MG63 (cell line): ENCODE measurements at places on chromosomes 3 and 15.

GRCh38 chr3:78734048-78734637, 1033.7 kb downstream of the ROBO1 start:
- peak; percentile 46 for DNase-seq

- DNase-seq: no peak
Measured at GRCh38 chr3:124256156-124256555, 264.2 kb upstream of the ROPN1 start.

GRCh38 chr3:174125267-174125824, 727.8 kb downstream of the NLGN1 start:
- peak; percentile 9 for DNase-seq

DNA sequence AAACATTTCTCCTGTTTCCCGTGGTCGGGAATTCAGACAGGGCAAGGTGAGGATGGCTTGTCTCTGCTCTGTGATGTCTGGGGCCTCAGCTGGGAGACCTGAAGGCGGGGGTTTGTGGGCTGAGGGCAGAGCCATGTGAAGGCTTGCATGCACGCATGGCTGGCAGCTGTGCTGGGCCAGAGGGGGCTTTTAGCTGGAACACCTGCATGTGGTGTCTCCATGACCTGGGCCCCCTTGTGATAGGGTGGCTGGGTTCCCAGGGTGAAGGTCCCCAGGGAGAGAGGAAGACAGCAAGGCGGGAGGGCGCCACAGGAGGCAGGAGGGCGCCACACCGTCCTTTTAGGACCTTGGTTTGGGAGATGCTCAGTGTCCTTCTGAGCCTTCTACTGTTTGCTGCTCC, 101.6 kb upstream of the PRR23E start:
- DNase-seq: no peak
